ENCODE measurements at places on chromosomes 1 and 21. TPM values are rescaled to one million over a fixed set of nuclear protein-coding genes. Genes with fewer than 3 reads are reported as not detected.

DNA sequence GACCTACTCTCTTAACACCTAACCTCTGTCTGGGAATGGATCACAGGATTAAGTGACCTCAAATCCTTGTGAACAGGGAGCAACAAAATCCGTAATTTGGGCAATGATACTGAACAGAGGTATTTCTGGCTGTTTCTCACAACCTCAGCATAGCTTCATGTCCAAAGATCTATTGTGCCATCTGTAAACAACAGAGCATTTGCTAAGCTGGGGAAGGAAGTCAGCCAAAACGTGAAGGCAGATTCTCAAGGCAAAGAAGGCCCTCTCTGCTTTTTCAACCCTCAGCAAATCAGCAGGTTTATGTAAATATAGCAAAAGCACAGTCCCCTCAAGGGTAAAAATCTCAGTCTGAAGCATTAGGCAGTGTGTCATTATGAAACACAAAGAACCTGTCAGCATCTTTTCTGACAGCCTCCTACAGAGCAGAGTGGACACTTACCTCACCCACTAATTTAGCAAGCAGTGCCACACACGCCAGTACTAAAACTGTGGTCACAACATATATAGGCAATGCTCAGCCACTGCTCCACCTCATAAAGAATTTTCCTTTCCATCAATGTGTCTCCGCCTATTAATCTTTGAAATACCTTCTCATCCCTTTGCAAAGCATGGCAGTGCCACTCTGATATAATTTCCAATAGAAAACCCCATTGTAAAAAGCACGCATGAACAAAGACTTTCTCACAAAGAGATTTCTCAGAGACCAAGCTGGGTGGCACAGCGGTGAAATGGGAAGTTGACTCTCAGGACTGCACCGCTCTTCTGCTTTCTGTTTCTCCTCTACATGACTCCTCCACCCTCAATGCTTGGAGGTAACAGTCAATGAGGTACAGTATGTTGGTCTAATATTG, 188.0 kb downstream of the RERE start:
- no peak for DNase-seq

DNA sequence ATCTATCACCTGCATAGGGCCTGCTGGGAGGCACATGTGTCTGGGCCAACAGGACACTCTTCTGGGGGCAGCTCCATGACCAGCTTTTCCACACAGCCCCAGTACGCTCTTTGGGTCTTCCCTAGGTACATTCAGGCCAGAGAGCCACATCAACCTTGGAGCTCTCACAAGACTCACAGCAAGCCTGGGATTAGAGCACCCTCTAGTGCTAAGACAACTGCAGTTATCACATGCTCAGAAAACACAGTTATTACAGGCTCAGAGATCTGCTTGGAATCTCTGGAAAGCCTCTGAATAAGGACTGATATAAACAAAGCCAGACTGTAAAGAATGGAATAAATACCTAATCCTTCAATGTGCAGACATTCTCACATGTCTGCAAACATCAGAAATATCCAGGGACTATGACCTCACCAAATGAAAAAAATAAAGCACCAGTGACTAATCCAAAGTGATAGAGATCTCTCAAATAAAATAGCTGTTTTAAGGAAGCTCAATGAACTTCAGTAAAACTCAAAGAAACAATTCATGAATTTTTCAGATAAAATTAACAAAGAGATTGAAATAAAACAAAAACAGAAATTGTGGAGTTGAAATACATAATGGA, 563.9 kb upstream of the NR5A2 start:
- no peak for DNase-seq

GRCh38 chr1:5881526-5882222, 110.6 kb downstream of the NPHP4 start:
- no peak for DNase-seq

Gene RER1
- total RNA-seq: 147 TPM

Gene PRKAB2
- 14.0 TPM for total RNA-seq

All from osteocyte (in vitro differentiated cells).